GM13976 (cell line): ENCODE measurements at places on chromosomes 2 and 18.

DNA sequence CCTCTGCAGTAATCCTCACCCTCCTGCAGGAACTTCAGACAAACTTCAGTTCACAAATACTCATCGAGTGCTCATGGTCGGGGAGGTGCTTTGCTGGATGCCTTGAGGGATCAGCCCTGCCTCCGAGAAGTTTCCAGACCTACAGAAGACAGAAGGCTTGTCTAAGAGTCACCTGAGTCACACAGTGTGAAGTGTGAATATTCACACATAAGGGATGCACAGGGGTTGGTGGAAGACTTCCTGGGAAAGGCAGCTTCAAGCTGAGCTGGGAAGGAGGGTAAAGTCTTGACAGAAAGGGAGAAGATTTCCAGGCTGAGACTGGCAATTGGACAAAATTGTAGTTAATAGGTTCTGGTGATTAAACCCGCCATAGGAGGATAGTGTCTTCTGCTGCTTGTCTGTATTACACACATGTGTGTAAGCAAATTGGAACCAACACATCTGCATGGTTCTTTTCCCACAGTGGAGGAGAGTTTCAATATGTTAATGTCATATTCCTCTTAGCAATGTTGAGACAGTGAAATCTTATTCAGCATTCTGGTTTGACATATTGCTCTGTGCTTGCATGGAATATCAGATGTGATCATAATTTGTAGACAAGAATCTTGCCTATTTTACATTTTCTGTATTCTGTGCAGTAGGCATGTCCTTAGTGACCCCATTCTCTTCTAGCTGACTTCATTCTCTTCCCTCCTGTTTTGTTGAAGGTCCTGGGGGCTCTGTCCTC, 34.7 kb upstream of the ZNF396 start:
- DNase-seq = no peak

GRCh38 chr18:432791-433190, 67.7 kb downstream of the COLEC12 start:
- no peak for DNase-seq

- DNase-seq = no peak
Measured at GRCh38 chr2:236169151-236169721, 1.1 kb upstream of the GBX2 start.

DNA sequence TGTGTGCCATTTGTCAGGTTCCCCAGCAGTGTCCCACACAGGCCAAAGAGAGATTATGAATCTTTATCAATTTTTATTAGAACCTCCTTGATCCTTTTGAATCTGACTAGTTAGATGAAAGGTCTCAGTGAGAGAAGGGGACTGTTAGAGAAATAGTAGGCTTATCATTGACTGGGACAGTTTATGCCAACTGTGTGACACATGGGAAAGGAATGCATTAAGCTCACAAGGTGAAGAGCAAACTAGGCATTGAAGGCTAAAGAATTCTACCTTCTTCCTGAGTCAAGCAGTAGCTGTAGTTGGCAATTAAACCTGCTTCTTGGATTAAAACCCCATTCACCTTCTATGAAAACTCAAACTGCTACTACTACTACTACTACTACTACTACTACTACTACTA, 389.6 kb upstream of the CDH19 start:
- DNase-seq = no peak

- DNase-seq = no peak
Measured at GRCh38 chr2:113127646-113128570, 510 bp downstream of the IL1RN start.

- DNase-seq = no peak
Measured at GRCh38 chr18:57951117-57951796, 92.8 kb upstream of the NEDD4L start.

DNA sequence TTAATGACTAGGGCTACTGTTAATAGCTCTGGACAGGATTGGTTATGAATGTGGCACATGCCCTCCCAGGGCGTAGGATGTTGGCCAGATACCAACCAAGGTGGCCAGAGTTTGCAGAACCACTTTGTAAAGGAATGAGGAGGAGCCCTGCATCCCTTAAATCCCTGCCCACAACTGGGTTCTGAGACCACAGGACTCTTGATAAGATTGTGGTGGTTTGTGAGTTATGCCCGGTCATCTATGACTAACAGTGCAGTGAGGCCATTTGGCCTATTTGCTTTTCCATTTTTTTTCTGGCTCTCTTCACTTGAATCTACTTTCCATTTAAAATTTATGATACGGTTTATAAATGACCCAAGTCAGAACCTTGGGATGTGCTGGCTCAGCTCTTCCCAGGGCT, 294.5 kb downstream of the PRKCE start:
- DNase-seq = no peak

GRCh38 chr18:69617888-69618287, 217.2 kb downstream of the DOK6 start:
- no peak for DNase-seq

DNA sequence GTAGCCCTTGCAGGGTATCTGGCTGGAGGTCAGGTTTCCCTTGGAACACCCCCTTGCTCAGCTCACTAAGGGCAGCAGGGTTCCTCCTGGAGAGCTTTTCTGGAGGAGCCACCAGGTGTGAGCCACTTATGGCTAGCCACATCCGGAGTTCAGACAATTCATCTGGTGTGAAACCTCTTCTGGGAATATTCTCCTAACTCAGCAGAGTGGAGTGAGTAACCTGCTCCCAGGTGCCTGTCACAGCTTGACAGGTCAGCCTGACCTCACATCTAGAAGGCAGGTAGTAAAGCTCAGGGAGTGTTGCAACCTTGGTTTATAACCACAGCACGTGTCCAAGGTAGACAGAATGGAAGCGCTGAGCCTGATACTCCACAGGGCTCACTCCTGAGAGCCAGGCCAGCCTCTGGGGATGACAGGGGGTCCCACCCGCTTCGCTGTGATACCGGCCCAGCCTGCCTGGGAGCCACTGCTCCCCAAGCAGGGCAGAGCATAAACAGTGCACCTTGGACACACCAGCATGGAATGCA, 62.6 kb upstream of the TGFA start:
- DNase-seq = no peak

GRCh38 chr2:234993541-234993981, 41.7 kb downstream of the SH3BP4 start:
- DNase-seq = no peak

DNA sequence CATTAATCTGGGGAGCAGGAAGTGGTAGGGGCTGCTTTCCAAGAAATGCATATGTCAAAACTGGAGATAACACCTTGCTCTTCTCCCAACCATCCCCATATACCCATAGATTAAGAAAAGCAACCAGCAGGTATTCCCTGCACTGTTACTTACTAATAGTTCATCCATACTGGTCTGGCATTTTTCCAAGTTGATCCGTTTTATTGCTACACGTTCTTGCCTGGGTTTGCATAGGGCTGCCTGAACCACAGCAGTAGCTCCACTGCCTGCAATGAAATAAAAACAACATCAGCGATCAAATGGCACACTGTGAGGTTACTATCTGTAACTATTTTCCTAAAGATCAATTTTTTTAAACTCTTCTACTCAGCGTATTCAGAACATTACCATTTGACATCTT, 65.6 kb downstream of the STK39 start:
- DNase-seq = no peak

- peak; percentile 63 for DNase-seq
Measured at GRCh38 chr2:240136671-240137292, 677 bp upstream of the COPS9 start.

DNA sequence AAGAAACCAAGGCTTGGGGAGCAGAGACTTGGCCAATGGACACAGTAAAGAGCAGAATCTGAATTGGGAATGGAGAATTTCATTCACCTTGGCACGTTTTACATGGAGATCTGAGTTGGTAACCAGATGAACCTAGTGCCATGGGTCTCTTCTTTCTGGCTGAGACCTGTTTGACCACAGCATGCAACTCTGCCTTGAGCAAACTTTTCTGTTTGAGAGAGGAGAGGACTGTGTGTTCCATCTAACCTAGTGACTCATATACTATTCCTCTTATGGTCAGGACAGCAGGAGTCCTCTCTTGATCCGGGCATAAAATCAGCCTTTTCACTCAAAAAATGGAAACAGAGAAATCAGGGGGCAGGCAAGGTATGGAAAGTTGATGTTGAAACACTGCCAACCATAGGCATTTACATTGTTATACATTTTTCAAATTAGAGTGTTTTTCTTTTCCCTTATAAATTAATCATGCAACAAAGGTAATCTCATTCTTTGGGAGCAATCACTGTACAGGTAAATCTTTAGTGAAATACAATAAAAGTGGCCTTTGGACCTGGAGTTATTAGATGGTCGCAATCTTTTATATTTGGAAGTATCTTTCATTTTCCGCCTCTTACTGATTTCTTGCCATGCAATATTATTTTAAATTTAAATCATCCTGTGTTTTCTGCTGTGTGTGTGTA, 86.7 kb downstream of the NRP2 start:
- no peak for DNase-seq

GRCh38 chr18:3250237-3251107, 2.9 kb downstream of the MYL12A start:
- DNase-seq = no peak

- peak; percentile 82 for DNase-seq
Measured at GRCh38 chr2:230824406-230824978, 40.2 kb upstream of the ITM2C start.

DNA sequence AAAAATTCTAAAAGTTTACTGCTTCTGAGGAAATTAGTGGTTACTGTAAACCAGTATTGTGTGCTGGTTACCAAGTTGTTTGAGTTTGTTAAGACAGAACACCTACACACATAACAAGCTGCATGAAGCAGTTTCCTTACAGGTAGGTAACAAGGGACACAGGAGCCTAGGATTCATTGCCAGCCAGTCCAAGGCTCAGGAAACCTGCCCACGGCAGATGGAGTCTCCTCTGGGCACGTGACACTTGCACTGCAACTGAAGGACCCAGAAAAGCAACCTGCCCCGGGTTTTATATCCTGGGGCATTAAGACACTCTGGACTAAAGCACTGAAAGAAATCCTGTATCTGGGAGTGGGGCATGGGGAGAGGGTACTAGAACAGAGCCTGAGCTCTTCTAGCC, 639.3 kb downstream of the ADCYAP1 start:
- no peak for DNase-seq

- no peak for DNase-seq
Measured at GRCh38 chr2:202932425-202933138, 20.5 kb downstream of the CARF start.

- DNase-seq = no peak
Measured at GRCh38 chr2:99106913-99107312, 34.6 kb upstream of the C2orf15 start.

GRCh38 chr18:76994086-76994654, 138.4 kb downstream of the MBP start:
- no peak for DNase-seq

DNA sequence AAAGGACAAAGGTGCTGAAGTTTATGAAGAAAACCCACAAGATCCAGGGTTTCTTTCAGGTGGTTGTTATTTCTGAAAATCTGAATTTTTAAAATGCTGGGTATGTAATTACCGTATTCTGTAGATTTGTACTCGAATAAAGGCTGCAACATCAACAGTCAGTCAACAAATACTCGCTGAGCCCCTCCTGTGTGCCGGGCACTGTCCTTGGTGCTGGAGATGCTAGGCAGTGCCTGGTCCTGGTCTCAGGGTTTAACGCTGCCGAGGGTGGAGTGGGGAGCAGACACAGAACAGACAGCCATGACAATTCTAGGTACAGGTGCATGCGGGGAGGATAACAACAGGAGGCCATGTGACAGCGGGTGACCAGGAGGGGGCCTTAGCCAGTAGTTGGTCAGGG, 27.2 kb upstream of the PDIA6 start:
- DNase-seq = no peak

DNA sequence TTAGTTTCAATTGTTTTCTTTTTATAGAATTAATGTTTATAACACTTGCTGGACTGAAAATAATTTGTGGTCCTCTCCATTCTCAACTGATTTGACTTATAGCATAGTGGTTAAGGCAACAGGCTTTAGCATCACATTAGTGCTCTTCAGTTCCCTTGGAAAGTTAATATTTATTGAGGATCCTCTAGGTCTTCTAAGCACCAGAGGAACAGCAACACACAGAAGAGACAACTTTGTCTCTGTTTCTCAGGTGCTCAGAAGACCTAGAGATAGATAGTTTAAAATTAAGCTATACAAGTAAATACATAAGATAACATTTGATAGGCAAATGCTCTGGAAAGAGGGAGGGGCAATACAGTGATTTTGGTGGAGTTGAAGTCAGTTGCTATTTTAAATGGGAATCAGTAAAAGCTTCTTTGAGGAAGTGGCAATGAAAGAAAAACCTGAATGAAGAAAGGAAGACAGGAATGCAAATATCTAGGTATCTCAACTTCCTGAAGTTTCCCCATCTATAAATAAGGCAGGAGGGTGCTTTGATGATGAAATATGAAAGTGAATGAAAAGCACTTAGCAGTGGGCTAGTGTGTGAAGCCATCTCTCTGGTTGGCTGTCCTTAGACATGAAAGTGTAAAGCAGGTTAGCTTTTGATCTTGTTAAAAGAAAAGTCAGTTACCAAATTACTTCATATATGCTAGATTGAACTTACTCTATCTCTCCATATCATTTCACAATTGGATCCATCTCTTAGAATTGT, 7.9 kb downstream of the NEUROD1 start:
- no peak for DNase-seq

DNA sequence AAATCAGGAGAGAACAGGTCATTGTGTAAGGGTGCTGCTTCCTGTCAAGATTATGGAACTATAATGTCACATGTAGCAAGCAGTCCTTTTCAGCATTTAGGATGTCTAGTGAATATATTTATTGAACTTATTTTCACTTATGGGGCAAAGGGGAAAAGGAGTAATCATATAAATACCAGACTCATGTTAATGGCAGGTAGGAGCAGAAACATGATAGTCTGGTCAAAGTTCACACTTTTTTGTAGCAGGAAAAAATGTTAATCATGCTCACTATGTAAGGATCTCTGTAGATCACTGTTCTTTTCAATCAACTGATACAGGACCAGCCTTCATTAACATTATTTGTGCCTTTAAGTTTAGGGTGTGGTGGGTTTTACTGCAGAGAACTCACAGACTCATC, 219.0 kb downstream of the STK39 start:
- no peak for DNase-seq

- DNase-seq = no peak
Measured at GRCh38 chr2:165164201-165164600, 39.6 kb downstream of the SCN3A start.

DNA sequence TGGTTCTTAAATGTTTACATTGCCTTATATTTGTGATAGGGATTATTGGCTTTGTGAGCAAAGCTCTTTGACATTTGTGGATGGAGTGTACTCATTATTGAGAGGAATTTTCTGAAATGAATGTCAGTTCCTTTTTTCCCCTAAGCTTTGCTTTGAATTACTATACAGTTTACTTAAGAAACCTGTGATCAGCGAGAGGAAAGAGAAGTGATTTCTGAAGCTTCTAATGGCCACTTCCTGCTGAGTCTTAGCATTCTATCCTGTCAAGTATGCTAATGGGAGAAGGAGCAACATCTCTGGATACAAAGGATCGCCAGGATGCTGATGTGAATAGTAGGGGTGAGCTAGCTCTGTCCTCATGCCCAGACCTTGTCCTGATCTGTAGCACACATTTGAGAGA, 47.8 kb upstream of the MGAT5 start:
- no peak for DNase-seq
